ENCODE measurements at places on chromosomes 1 and 21.
A peak's percentile ranks its signal among the peaks of the same experiment; 100 is the strongest.

GRCh38 chr1:116159177-116159576, 48.0 kb downstream of the MAB21L3 start:
- DNase-seq, result no peak

- DNase-seq, result no peak
Observed at GRCh38 chr1:214027498-214027897, 39.7 kb downstream of the PROX1 start.

GRCh38 chr1:81186261-81186660, 614.5 kb upstream of the ADGRL2 start:
- DNase-seq, result no peak

DNA sequence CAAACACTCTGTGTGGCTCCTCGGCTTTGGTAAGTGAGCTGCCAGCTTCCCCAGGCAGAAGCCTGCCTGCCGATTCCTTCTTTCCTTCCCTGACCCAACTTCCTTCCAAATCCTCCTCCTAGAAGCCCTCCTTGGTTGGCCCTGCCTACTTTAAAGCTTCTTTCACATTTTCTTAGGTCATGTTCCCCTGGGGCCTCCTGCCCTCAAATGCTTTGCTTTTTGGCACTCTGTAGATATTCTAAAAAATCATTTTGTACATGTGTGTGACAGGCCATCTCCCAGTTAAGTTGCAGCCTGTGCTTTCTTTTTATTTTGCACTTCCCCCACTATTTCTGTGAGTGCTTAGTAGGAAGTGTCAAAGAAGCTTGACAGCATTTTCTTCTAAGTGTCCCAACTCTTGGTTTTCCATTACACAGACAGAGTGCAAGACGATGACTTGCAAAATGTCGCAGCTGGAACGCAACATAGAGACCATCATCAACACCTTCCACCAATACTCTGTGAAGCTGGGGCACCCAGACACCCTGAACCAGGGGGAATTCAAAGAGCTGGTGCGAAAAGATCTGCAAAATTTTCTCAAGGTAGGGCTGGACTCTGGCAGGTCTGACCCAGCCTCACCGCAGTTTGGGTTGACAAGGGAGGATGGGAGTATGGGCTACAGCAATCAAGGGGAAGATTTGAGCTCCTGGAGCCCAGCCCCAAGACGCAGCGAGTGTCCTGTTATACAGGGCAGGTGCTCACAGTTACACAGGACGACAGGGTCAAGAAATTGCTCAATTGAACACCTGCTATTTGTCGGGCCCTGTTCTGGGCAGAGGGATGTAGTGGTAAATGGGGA, at the start of gene S100A9:
S100A9 (plus strand) TSS at position 2 of the 838 bp plus-strand sequence; CDS start at position 432, 430 bp downstream.
- DNase-seq, result no peak

DNA sequence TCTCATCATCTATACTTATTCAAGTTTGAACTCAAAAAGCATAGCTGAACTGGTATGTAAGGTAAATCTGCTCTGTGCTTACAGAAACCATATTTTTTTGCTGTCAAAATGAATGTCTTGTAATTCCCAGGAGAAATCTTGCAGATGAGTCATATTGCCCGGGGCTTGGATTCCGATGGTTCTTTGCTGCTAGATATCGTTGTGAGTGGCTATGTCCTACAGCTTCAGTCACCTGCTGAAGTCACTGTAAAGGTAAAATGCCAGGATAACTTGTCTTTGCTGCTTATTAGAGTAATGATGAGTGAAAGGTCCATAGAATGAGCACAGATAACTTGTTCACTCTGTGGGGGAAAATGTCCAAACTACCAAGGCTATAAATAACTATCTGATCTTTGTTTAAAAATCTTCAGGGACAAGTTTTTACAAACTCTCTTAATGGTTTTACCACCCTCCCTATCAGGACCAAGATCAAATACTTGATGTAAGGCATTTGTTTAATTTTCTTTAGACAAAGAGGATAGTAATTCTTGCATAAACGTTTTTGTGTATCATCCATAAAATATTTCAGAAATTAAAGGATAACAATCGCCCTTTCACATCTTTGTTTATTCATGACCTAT, 222.3 kb downstream of the TPR start:
- no peak for DNase-seq

GRCh38 chr21:43911935-43912487, 47.0 kb downstream of the AGPAT3 start:
- DNase-seq, result no peak

- DNase-seq, result no peak
Observed at GRCh38 chr1:47635111-47635510, 197.3 kb downstream of the FOXD2 start.

GRCh38 chr21:42374864-42375499, 8.6 kb upstream of the TFF1 start:
- no peak for DNase-seq

- no peak for DNase-seq
Observed at GRCh38 chr1:22528451-22528850, 34.8 kb upstream of the EPHA8 start.

DNA sequence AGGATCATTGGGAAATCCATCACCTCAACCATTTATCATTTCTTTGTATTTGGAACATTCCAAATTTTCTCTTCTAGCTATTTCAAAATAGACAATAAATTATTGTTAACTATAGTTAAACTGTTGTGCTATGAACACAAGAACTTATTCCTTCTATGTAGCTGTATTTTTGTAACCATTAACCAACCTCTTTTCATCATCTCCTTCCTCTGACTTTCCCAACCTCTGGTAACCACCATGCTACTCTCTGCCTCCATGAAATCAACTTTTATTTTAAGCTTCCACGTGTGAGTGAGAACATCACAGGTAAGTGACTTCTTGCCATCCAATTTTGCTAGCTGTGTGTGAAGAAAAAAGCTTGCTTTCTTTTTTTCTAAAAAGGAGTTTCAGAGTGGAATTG, 418 bp downstream of the IFI44L start:
- no peak for DNase-seq

GRCh38 chr1:983798-984475, 2.0 kb upstream of the PERM1 start:
- peak; percentile 59 for DNase-seq

GRCh38 chr1:66768965-66769364, 16.7 kb downstream of the DYNLT5 start:
- DNase-seq, result no peak

GRCh38 chr1:906600-907420, 16.9 kb upstream of the SAMD11 start:
- peak; percentile 30 for DNase-seq

DNA sequence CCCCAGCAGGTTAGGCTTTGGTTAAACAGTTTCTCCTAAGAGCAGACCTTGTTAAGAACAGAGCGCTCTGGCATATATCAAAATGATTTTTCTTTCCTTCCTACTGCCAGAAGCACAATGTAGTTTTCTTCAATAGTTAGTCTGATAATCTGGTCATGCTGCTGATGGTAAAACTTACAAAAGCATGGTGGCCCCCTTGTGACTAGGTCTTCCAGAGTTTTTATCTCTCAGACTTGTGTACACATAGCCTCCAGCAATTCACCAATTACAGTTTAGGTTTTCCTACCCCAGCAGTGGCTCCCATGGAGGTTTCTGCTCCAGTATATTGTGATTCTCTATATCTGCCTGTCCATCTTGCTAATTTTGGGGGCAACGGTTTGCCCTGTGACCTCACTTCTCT, 73.3 kb upstream of the DPH5 start:
- no peak for DNase-seq

GRCh38 chr1:153717330-153717729, 10.5 kb upstream of the INTS3 start:
- DNase-seq, result peak; percentile 61

- DNase-seq, result no peak
Observed at GRCh38 chr1:902802-903201, 20.9 kb upstream of the SAMD11 start.

DNA sequence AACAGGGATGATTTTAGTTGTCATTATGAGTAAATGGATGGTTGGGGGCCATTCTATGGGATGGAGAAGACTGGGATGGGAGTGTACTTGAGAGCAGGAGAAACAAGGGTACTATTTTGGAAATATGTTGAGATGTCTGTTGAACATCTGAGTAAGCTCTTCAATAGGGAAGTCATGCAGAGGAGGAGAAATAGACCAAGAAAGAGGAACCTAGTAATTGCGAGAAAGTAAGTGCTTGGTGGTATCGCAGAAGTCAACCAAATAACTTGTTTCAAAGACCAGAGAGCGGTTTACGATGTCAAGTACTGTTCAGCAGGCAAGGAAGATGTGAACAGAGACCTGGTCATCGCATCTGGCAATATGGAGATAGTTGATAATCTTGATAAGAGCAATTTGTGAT, 22.4 kb upstream of the CHRM3 start:
- DNase-seq, result no peak

- DNase-seq, result peak; percentile 57
Observed at GRCh38 chr1:154499446-154499845, 2.6 kb upstream of the TDRD10 start.

DNA sequence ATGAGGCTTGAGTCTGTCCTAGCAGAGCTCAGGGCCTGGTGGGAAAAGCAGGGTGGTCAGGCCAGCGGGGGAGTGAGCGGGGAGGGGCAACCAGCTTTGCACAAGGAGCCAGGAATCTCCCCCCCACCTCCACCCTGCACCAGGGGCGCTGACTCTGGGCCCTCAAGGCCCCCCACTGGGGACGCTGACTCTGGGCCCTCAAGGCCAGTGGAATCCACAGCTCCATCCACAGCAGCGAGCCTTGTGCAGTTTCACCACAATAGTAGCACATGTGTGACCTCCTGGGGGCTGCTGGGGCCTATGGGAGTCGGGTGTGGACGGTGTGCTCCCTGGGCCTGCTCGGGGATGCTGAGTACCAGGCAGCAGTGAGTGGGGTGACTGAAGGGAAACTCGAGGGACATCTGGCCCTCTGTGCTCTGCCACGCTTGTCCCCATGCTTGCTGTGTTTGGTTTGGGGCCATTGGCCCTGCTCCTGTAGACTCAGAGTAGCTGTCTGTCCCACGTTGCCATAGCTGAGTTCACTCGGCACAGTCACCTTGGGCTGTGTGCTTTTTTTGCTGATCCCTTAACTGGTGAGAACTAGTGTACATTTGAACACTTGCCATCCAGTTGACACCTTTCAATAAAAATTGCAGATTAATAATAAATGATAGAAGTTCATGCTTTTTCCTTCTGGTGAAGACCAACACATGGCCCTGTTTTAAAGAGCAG, 89.2 kb downstream of the ADARB1 start:
- no peak for DNase-seq

DNA sequence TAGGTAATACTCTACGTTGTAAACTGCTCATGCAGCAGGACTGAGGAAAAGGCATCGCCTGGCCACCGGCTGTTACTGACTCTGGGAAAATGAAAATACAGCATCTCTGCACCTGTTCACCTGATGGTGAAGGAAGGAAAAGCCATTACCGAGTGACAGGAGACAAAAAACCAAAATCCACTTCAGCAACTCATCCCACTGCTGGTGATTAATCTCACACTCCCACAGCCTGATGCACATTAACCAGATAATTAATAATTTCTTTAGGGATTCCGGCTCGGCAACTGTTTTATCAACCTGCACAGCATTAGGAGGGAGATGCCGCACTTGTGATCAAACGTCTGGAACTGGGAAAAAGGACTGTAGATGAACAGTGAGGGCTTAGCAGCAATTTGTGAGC, 183.9 kb upstream of the ESRRG start:
- no peak for DNase-seq

- DNase-seq, result no peak
Observed at GRCh38 chr1:14634486-14634885, 36.0 kb downstream of the KAZN start.

- no peak for DNase-seq
Observed at GRCh38 chr1:21913258-21913657, 23.9 kb downstream of the HSPG2 start.

- no peak for DNase-seq
Observed at GRCh38 chr1:147820761-147821297, 60.4 kb upstream of the GJA5 start.

DNA sequence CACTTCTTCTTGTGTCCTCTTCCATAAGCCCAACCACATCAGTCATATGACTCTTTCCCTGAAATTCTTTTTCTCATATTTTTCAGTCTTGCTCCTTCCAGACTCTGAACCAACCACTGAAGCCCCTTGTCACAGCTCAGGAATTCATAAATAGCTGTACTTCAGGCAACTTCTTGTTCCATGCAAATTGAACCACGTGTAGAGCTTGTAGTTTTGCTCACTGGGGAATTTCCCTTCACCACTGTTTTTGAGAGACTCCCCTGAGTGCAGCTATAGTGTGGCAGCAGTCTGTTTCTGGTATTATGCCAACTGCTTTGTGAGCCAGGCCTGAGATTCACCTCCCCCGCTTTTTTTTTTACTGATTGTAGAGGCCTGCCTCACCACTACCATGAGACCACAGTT, 150.3 kb upstream of the SPAG17 start:
- DNase-seq, result no peak

Data from activated CD4-positive, alpha-beta T cell treated with anti-CD3 and anti-CD28 coated beads, Interleukin-10, Interleukin-2, amounts not matched to agents 100 ng/mL and 50 ng/mL, durations not matched to agents 16 hours and 8 hours (primary cell).